ENCODE measurements at places on chromosomes 1 and 21.
A peak's percentile ranks its signal among the peaks of the same experiment; 100 is the strongest.

DNA sequence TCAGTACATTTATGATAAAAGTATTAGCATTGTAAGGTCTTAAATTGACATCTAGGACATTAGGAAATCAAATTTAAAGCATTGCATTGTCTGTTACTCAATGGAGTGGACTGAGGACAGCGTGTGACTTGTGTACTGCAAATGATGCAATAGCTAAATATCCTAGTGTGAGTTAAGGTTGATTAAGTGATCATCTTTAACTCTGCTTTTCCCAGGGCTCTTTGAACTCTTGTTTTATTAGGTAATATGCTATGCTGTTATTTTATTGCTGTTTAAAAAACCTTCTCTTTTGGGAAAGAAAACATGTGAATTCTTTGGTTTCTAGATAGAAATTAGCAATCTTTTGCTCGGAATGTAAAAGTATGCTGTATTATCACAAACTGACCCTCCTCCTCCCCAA, 38.6 kb downstream of the NFIA start:
- DNase-seq = no peak

GRCh38 chr1:71956613-71957285, 325.6 kb downstream of the NEGR1 start:
- DNase-seq = no peak

GRCh38 chr1:222788402-222789156, 26.3 kb upstream of the DISP1 start:
- no peak for DNase-seq

DNA sequence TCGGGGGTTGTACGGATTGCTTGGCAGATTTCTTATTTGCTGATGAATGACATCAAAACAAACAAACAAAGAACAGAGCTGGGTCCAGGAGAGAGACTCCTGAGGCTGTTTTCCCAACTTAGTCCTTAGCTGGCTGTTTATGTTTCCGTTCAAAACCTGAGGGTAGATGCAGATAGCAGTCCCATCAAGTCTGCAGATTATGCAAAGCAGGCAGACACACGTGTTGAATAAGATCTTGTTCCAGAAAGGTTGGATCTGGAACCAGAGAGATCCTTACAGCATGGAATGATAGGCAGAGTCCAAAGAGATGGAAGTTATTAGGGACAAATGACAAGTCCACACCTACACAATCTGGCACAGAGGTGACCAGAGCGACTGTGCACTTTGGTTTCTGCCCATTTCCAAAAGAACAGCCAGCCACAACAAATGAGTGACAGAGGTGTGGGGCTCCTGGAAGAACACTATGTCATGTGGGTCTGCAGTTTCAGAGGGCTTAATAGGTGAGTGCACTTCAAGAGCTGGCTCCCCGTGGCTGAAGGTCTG, 65.5 kb downstream of the MAN1C1 start:
- no peak for DNase-seq

- DNase-seq = no peak
Observed at GRCh38 chr1:184473176-184473966, 86.5 kb downstream of the C1orf21 start.

- DNase-seq = no peak
Observed at GRCh38 chr1:173255214-173255813, 48.2 kb upstream of the TNFSF4 start.

DNA sequence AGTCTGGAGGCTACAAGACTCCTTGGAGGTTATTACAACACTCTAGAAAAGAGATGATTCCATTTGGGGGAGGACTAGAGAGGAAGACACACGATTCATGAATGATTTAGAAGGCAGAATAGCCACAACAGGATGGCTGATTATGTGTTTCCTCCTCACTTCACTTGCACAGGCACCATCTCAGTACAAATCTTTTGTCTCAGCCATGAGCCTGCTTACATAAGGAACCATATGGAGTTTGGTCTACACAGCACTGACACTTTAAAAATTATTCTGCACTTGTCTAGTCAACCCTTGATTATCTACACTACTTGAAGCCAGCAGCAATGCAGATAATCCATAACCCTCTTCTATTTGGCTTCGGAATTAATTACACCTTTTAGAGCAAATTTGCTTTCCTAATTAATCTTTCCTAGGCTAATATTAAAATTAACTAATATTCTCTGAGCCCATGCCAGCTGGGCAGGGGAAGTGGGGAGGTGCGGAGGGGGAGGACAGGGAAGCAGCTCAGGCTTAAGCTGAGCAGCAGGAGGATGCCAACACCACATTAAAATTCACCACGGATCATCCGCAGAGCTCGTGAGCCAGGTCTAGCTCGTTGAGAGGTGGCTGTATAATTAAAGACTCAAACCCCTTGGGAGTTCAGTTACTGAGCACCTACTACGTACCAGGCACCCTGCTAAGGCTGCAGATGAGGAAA, 3.2 kb upstream of the LEMD1 start:
- DNase-seq = no peak

GRCh38 chr1:39654291-39654690, 14.8 kb upstream of the HEYL start:
- DNase-seq = no peak

DNA sequence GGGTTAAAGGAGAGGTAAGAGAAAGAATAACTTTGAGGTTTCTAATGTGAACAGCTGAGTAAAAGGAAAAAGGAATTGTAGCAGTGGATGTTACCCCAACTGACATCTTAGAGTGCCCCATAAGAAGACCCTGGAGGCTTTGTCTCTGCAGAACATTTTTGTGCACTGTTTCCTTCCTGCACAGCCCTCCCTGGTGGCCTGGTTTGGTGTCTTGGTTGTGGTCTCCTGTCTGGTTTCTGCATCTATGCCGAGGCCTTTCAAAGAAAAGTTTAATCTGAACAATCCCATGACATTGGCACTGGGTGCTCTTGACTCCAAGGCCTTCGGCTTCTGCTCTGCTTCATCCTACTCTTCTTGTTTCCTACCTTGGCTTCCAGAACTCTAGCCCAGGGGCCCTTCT, 57.8 kb downstream of the RHOU start:
- no peak for DNase-seq

DNA sequence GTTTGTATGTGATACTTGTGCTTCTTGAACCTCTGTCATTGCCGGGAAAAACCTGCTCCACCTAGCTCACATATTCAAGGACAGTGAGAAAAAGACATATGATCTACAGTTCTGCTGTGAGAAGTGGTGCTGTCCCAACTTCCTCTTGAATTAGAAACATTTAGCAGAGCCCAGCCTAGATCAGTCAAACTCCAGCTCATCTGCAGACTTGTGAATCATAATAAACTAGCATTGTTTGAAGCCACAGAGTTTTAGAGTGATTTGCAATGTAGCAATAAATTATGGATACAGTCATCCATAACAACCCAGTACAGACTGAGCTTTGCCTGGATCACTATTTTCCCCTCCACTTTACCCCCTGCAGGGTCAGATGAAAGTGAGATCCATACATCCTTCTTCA, 497.8 kb downstream of the PLA2G4A start:
- DNase-seq = no peak

GRCh38 chr21:43302769-43303168, 124.2 kb downstream of the SIK1 start:
- no peak for DNase-seq

DNA sequence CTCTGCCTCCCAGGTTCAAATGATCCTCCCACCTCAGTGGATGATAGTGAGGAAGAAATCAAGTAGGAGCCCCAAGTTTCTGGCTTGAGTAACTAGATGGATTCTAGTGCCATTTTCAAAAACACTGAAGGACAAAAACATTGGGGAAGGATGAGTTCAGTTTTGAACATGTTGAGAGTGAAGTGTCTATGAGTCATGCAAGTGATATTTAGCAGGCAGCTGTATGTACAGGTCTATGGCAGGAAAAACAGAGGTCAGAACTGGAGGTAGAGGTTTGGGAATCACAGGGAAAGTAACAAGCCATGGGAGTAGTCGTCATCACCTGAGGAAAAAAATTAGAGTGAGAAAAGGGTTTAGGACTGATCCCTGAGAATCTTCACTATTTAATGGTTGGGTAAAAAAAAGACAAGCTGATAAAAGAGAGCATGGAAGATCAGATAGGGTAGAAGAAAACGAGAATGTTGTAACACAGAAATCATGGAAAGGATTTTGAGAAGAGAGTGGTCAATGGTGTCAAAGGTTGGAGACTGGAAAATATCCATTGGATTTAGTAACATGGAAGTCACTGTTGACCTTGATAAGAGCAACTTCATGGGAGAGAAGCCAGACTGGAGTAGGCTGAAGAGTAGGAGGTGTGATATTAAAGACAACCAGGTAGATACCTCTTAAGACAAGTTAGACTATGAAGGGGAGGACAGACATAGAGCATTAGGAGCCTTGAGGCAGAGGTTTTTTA, 53.1 kb downstream of the DIPK1A start:
- no peak for DNase-seq

GRCh38 chr1:100734676-100735075, 15.1 kb downstream of the VCAM1 start:
- peak; percentile 84 for DNase-seq

DNA sequence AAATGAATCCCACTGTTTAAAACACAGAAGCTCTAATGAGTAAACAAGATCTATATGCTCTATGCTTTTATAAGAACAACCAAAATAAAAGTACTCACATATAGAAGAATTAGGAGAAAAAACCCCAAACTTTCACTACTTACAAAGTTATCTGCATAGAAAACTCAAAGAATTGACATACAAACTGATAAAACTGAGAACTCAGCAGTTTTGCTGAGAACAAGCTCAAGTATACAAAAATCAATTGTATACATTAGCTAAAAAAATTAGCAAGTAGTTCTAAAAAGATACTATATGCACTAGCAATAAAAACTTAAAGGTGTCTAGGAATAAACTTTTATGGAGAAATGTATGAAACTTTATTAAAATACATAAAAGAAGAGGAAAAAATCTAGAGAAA, 186.2 kb upstream of the KAZN start:
- DNase-seq = no peak

GRCh38 chr1:31910933-31911332, 27.2 kb downstream of the PTP4A2 start:
- DNase-seq = no peak

DNA sequence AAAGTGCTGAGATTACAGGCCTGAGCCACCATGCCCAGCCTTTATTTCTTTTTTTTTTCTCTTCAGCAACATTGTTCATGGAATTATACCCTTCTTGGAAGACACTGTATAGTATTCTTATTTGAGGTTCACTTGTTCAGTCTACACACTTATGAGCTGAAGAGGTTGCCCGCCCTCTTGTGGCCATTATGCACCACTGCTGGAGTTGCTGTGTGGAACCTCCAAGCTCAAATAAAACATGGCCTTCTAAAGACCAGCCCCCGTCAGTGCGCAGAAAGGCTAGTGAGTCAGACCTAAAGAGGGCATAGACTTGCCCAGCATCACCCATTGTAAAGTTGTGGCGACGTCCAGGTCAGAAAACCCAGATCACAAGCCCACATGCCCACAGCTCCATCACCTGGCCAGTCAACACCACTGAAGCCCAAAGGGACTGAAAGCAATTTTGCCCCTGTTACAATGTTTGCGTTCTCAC, 20.4 kb downstream of the LURAP1 start:
- peak; percentile 70 for DNase-seq

DNA sequence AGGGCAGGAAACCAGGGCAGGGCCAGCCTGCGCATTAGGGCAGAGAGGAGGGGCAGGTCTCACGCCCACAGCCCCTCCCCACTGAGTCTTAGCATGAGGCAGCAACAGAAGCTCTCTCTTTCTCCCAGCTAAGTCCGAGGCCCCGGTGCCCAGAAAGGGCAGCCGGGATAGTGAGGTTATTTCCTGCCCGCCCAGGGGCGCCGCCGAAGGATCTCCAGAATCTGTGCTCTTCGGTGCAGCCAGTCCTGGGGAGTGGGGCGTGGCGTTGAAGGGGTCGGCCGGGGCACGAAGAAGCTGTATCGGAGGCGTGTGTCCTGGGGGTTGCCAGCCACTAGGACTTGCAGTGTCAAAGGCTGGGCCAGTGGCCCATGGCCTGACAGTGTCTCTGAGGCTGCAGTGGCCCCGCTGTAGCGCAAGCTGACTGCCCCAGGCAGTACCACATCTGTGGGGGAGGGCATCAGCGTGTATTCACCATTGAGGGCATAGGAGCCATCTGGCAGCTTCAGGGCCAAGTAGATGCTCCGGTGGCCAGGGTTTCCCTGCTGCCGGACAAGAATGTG, 7.8 kb downstream of the ADAMTS4 start:
- DNase-seq = no peak

- DNase-seq = no peak
Observed at GRCh38 chr1:33973799-33974545, 110.1 kb downstream of the HMGB4 start.

DNA sequence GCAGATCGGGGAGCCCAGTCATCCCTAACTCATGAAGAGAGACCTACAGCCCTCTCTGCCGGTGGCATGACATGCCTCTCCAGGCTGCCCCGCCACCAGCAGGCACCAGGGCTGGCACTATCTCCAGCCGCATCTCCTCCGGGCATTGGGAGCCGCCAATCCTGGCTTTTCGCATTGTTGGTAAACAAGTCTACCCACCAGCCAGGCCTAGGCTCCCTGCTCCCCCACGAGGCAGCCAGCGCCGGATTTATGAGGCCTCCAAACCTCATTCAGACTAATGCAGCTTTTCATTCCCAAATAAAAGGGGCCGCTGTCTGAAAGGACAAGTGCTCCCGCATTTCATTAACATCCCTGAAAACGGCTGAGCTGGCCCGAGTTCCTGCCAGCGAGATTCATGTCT, 3.4 kb upstream of the GRIK3 start:
- no peak for DNase-seq

- DNase-seq = no peak
Observed at GRCh38 chr21:22743085-22743484, 1744.9 kb downstream of the NCAM2 start.

DNA sequence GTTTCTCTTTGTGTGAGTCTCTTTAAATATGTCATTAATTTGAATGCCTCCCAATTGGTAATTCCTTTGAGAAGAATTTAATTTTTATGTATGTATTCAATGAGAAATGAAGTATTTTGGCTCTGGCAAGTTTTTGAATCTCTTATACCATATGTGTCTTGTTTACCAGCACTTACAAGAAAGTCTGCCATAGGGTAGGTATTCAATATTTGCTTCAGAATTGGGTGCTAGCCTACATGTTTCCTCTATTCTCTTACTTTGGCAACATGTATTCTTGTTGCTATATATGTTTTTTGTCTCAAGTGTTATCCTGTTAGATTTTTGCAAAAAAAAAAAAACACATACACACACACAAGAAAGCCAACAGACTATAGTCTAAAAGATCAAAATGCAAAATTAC, 350.5 kb upstream of the PRMT6 start:
- DNase-seq = no peak

DNA sequence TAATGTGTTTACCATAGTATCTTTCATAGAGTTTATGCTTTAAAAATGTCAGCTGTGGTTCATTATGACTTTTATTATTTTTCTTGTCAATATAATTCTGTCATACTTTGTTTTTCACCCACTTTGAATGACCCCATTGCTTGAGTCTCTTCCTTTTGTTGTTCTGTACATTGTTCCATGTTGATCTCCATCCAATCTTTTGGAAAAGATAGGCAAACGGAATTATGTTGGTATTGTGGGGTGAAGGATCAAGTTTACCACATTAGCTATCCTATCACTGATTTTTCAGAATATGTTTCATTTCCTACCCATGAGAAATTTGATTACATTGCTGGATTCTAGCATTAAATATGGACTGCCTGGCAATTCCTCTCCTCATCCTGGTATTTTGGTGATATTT, 196.6 kb downstream of the NFIA start:
- no peak for DNase-seq

- no peak for DNase-seq
Observed at GRCh38 chr1:9573723-9574122, 15.0 kb upstream of the TMEM201 start.

GRCh38 chr1:181789395-181789794, 272.1 kb downstream of the ZNF648 start:
- no peak for DNase-seq

All from AG09319 (cell line).